ENCODE measurements at places on chromosomes 3 and 15.

DNA sequence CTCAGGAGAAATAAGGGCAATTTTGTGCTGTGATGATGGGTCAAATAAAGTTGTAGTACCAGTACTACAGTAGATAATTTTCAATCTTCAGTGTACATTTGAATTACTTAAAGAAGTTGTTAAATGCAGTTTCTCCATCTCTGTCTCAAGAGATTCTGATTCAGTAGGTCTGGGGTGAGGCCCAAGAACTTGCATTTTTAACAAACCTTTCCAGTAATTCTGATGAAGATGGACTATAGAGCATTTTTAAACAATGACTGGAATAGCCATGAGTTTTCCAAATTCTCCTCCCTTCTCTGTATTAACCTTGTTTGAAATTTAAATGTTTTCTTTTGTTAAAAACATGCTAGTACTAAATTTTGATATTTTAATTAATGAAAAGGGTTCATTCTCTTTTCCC lies 127.0 kb upstream of the CD96 start:
- DNase-seq = no peak

DNA sequence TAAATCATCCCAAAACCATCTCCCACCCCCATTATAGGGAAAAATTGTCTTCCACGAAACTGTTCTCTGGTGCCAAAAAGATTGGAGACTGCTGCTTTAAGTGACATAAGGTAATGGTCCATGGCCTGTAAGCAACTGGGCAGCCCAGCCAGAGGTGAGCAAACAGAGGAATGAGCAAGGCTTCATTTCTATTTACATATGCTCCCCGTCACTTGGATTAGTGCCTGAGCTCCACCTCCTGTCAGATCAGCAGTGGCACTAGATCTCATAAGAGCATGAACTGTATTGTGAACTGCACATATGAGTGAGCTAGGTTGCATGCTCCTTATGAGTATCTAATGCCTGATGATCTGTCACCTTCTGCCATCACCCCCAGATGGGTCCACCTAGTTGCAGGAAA lies 1159.8 kb upstream of the ALCAM start:
- DNase-seq = no peak

- DNase-seq = no peak
These were observed 73.2 kb downstream of the TLE3 start for GRCh38 chr15:70024521-70024920.

GRCh38 chr3:122055215-122055614 lies at the start of gene CD86:
CD86 (plus strand) TSS chr3:122055362; CDS start chr3:122055490, 128 bp downstream.
- DNase-seq = no peak

DNA sequence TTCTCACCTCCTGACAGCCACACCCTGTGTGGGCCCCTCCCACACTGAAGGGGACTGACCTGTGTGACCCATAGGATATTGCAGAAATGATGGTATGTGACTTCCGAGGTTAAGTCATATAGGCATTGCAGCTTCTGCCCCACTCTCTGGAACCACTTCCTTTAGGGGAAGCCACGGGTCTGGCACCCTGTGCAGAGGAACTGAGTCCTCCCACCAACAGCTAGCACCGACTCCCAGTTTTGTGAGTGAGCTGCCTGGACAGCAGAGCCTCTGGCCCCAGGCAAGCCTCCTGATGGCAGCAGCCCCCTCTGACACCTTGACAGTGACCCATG lies 24.6 kb upstream of the SLC6A6 start:
- no peak for DNase-seq

DNA sequence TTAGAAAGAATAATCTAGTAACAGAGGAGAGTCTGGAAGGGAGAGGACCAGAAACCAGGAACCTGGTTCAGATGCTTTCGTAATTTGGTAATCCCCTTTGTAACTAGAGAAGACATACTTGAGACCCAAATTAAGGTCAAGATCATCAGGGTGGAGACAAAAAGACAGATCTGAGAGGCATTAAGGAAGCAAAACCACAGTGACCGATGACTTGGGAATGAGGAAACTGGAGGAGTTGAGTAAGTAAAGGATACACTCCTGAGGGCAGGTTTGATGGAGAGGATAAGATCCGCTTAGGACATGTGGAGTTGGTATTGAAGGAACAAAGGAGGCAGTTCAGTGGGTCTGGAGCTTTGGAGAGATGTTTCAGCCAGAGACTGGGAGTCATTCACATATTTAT lies 23.6 kb upstream of the BCL2A1 start:
- no peak for DNase-seq

- no peak for DNase-seq
These were observed 30.2 kb upstream of the LEKR1 start for GRCh38 chr3:156795890-156796481.

DNA sequence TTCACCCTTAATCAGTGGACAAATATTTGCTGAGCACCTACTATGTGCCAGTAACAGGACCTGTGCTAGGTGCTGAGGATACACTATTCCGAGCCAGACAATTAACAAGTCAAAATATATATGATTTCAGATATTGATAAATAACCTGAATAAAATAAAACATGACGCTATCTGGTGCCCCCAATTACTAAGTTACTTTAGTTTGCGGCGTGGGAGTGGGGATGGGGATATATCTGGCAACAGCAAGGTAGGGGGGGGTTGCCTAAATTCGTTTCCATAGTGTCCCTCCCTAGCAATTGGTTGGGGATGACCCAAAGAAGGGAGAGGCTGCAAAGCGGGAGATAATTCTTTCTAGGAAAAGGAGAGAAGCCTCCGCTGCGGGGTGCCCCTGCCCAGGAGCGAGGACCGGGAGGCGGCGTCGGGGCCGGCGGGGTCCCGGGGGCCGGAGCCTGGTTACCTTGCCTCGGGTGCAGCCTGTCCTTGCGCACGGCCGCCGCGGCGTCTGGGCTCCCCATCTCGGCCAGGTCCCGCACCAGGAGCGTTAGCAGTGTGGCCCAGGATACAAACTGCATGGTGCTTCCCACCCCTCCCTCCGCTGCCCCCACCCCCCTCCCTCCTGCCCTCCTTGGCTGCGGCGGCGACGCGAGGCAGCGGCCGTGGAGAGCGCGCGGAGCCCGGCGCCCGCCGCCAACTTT lies 567 bp downstream of the ADAMTS9 start:
- DNase-seq = no peak

DNA sequence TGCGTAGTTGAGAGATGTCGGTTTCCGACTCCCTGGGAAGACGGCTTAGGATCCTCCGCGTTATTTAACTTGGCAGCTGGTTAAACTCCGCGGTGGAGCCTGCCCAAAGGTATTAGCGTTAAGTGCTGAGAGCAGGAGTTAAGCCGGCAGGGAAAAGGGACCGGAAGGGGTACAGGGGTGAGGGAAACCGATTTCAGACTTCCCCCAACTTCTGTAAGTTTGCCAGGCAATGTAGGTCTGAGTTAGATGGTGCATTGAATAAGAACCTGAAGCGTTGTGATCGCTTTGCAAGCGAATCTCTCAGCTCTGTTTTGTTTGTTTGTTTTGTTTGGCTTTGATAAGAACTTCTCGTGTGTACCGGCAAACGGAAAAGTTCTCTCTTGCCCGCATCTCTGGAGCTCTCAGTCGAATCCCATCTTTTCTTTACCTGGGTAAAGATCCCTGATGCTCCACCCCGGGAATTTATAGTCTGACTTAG lies 6.0 kb upstream of the FEZF2 start:
- DNase-seq = no peak

DNA sequence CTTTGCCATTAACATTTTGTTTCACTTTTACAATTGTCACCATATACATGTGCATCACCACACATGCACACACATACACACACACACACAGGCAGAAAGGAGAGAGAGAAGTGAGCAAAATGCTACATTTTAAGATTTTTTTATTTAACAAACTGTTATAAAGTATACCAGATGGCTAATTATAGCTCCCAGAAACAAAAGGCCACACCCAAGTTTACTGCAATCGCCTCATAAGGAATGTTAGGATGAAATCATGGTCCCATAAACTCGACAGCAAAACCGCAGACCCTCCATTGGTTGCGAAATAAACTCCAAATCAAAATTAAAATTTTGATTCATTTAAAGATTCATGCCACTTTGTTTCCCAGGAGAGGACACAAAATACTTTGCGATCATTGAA lies 16.1 kb upstream of the C15orf61 start:
- no peak for DNase-seq

DNA sequence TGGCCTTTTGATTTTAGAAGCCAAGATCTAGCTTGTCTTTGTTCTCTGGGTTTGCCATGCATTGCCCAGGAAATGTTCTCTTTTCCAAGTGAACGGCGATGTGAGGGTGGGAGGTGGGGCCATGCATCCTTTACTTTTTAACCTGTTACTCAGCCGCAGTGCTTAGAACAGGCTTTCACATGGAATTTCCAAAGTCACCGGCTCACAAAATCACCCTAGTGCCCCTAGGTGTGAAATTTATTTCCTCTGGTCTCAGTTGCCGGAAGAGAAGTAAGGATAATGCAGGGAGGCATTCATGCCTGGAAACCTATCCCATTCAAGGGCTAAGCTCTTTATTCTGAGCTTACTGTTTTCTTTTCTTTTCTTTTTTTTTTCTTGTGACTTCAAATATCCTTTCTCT lies 93.2 kb downstream of the CACNA2D3 start:
- no peak for DNase-seq

GRCh38 chr15:25939122-25939521 lies 76.0 kb upstream of the ATP10A start:
- no peak for DNase-seq

- DNase-seq = no peak
These were observed 190.7 kb upstream of the NDN start for GRCh38 chr15:23877502-23878412.

DNA sequence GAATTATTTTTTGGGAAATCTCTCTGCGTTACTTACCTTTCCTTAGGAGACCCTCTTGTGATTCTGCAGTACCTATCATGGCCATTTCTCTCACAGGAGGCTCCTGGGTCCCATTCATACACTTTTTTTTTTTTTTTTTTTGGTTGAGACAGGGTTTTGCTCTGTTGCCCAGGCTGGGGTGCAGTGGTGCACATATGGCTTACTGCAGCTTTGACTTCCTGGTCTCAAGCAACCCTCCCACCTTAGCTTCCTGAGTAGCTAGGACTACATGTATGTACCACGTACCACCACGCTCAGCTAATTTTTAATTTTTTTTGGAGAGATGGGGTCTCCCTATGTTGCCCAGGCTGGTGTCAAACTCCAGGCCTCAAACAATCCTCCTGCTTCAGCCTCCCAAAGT lies 36.1 kb downstream of the TRAK1 start:
- no peak for DNase-seq

GRCh38 chr15:89783861-89784685 lies 7.9 kb downstream of the MESP2 start:
- no peak for DNase-seq

GRCh38 chr3:180630371-180630770 lies 28.4 kb downstream of the TTC14 start:
- DNase-seq = no peak

DNA sequence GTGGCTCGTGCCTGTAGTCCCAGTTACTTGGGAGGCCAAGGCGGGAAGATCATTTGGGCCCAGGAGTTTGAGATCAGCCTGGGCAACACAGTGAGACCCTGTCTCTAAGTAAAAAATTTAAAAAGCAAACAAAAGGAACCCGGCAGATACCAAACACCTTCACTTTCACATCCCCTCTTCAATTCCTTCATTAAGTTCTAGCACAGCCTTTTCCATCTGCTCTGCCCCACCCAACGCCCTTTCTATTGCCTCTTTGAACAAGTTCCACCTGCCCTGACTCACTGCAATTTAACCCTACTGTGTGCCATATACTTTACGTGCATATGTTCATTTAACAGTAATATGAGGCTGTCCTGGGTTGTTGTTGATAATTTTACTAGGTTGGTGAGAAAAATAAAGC lies 12.4 kb upstream of the SPG11 start:
- no peak for DNase-seq

DNA sequence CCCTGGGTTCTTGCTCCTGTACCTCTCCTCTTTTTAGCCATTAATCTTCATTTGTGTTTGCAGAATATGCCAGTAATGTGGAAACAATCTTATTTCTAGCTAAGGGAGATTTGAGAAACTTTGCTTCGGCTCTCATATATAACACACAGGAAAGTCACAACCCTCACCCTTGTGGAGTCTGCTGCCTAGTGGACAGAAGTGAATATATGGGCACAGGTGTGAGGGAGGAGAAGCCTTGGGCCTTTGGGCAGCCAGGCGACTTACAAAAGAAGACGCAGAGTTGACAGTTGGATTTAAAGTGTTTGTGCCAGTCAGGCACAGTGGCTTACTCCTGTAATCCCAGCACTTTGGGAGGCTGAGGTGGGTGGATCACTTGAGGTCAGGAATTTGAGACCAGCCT lies 181.8 kb upstream of the TBL1XR1 start:
- DNase-seq = no peak

GRCh38 chr3:102378216-102378615 lies 56.6 kb upstream of the ZPLD1 start:
- DNase-seq = no peak

- no peak for DNase-seq
These were observed 11.2 kb downstream of the CSNK1G1 start for GRCh38 chr15:64344651-64345294.

- DNase-seq = no peak
These were observed 231.3 kb upstream of the SATB1 start for GRCh38 chr3:18656410-18656809.

GRCh38 chr3:195210266-195210973 lies 60.5 kb downstream of the XXYLT1 start:
- DNase-seq = no peak

GRCh38 chr3:184235381-184236032 lies 6.1 kb downstream of the VWA5B2 start:
- no peak for DNase-seq

- DNase-seq = no peak
These were observed 56.9 kb downstream of the TIGIT start for GRCh38 chr3:114350690-114351089.

GRCh38 chr15:31554261-31554660 lies 227.6 kb downstream of the KLF13 start:
- no peak for DNase-seq

DNA sequence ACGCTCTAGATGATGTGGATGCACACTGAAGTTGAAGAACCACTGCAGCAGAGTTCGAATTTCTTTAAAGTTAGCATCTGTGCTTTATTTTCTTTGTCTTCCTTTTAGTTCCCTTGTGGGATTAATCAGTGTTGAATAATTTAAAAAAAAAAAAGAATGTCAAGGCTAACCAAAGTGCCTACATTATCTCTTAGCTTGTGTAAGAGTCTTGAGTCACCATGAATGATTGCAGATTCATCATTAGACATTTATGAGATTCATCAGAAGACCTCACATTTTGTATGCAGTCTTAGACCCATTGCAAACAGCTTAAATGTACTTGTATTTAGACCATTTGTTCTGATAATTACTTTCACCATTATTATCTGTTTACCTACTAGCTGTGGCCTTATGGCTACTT lies 182.2 kb downstream of the FNDC3B start:
- DNase-seq = no peak

GRCh38 chr15:50753463-50753862 lies 12.0 kb downstream of the SPPL2A start:
- DNase-seq = no peak

DNA sequence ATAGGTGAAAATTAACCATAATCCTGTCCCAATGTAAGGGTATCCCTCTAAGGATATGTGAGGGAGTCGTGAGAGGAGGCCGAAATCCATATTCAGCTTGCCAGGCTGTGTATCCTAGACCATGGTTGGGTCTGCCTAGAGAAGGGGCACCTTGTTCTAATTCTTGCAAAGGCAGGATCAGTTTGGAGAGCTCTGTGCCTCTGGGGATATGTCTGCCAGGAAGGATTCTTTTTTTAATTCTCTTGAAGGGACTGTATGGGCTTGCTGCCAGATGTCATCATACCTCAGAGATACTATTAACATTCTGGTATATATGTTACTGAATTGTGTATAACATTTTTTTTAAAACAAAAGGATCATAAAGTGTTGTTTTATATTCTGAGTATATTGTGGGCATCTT lies 2.4 kb downstream of the ATP1B3 start:
- DNase-seq = no peak
